HFF-Myc (cell line): ENCODE measurements at places on chromosomes 1 and 21.

DNA sequence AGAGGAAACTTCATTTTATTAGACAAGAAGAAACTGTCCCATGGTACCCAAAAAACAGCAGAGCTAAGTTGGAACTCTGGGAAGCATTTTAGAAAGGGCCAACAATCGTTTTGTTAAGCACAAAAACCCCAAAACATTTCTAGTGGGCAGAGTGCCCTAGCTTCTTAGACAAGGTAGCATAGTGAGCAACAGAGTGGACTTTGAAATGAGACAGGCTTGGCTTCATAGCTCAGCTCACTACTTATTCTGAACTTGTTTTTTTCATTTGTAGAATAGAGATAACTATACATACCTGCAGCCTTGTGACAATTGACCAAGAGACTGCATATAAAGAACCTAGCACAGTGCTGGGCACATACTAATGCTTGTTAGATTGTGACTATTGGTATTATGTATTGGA, 50.1 kb downstream of the HLX start:
- no peak for DNase-seq

- no peak for DNase-seq
These were observed 716.9 kb downstream of the ADGRL2 start for GRCh38 chr1:82517586-82517985.

DNA sequence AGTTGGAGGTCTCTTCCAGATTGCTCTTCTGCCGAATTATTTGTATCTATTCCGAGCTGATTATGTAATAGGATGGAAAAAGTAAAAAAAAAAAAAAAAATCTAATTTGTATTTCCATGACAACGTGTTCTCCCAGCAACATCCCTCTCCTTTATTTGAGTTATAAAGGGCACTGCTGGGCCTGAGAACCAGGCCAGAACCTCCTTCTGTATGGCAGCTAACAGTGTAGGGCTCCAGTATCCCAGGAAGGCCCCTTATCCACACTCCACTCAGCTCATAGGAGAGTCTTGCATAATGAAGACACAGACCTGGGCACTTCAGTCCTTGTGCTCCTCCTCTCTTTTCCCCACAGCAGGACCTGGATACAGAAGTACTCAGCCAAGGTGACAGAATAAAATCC, 3.7 kb upstream of the IPO9 start:
- DNase-seq = no peak

GRCh38 chr1:61120998-61121397, 38.6 kb downstream of the NFIA start:
- DNase-seq = no peak

- no peak for DNase-seq
These were observed 125.9 kb downstream of the PTPRC start for GRCh38 chr1:198764748-198765147.

GRCh38 chr1:104979651-104980050, 1230.0 kb downstream of the AMY1C start:
- no peak for DNase-seq

- DNase-seq = no peak
These were observed 3.4 kb downstream of the COP1 start for GRCh38 chr1:176203735-176204134.

DNA sequence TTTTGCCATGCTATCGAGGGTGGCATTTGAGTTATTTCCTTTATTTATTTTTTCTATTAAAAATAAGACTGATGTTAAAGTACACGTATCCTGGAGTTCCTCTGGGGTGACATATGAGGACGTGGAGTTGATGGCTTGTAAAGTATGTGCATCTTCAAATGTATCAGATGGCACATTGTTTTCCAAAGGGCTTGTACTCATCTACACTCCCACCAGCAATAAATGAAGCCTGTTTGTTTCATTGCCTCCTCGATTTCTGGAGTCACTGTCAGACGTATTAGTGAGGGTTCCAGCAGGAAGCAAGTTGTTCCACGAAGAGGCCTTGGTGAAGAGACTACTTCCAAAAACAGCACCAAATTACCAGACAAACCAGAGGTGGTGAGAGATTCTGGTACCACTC, 423.9 kb downstream of the NPHP4 start:
- DNase-seq = no peak

DNA sequence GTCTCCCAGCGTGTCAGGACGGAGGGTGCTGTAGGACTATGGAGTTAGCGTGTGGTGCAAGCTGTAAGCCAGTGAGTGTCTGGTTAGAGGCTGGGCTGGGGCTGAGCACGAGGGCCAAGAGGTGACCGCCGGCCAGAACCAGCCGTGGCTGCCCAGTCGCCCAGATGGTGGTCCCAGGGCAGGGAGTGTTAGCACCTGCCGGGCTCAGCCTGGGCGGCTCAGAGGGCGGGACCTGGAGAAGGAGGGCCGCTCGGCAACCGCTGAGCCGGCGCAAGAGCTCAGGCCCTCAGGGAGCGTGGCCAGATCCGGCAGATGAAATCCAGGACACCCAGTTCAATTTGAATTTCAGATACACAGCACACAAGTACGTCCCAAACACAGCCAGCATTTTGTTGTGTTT, 87.9 kb downstream of the PRDM16 start:
- DNase-seq = no peak

GRCh38 chr1:187721216-187721615, 892.5 kb downstream of the PLA2G4A start:
- no peak for DNase-seq

DNA sequence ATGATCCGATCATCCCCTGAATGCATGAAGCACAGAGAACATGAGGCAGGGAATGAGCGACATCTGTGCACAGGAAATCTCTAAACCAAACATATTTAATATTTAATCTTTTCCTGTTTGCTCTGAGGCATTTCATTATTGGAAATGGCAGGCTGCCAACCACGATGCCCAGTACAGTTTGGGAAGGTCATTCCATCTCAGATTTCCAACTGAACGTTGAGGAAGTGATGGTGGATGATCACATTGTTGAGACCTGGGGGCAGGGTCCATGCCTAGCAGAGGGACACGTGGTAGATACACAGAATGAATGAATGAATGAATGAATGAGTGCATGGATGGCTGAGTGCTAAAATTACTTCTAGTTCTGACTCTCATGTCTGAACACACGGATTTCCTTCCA, 15.9 kb upstream of the FASLG start:
- DNase-seq = no peak

GRCh38 chr1:46690931-46691421, 19.3 kb downstream of the TEX38 start:
- no peak for DNase-seq

- DNase-seq = no peak
These were observed 217.2 kb upstream of the HOOK1 start for GRCh38 chr1:59597420-59598119.

DNA sequence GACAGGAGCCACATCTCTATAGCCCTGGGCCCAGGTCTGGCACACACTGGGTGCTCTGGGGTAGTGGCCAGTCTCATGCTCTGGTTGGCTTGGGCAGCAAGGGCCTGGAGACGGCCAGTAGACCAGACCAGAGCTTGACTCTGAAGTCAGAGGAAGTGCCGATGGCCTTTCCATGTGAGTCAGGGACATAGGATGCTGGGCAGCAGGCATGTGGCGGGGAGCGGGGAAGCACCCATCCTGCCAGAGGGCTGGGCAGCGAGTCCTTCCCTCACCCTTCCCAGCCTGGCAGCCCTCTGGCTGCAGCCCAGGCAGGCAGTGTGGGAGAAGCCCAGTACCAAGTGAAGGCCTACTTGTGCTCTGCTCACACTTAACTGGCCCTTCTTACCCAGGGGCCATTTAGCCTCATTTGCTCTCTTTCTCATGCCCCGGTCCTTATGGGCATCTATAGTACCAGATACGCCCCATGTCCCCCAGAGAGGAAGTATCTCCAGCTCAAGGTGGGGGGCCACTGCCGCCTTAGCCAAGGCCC, 3.3 kb downstream of the GPR153 start:
- no peak for DNase-seq
